Thymus (tissue), 14 donors: ENCODE measurements at places on chromosomes 2 and 18. TPM values are rescaled to one million over a fixed set of nuclear protein-coding genes. Genes with fewer than 3 reads are reported as not detected.

GRCh38 chr2:10811517-10811916 lies 1.1 kb downstream of the PDIA6 start:
- DNase-seq, result no peak

- DNase-seq, result no peak
Measured at GRCh38 chr2:99217929-99218501, 37.0 kb downstream of the MRPL30 start.

GRCh38 chr2:32743480-32744236 lies 115.8 kb downstream of the TTC27 start:
- no peak for DNase-seq

GRCh38 chr2:196080526-196080925 lies 11.9 kb upstream of the DNAH7 start:
- no peak for DNase-seq

DNA sequence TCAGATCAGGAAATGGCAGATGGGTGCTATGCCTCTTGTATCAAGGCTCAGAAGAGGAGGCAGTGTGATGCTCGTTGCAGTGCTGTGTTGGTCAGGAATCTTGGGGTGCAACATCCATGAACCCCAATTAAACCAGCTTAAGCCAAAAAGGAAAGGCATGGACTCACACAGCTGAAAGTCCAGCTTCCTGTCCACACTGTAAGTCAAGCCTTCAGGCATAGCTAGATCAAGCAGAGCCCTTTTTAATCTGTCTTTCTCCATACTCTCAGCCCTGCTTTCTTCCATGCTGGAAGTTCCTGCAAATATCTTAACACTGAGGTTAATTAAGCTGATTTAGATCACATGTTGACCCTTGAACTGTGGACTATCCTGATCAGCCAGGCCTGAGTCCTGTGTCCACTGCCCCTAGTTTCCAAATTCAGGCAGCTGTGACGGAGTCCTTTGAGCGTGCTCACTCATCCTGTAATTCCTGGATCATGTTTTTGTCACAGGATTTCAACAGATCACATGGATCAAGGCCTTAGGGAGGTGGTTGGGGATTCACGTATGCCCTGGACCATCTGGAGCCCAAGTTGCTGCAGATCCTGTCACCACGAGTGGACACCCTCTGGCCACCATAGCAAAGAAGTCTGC lies 4.5 kb upstream of the C2orf74 start:
- no peak for DNase-seq

- no peak for DNase-seq
Measured at GRCh38 chr2:30481323-30481800, 34.3 kb downstream of the LCLAT1 start.

GRCh38 chr18:32804134-32804888 lies 31.5 kb upstream of the KLHL14 start:
- no peak for DNase-seq

- DNase-seq, result no peak
Measured at GRCh38 chr2:88831071-88831791, 139.8 kb downstream of the RPIA start.

GRB14 gene
- 0.19 TPM for total RNA-seq

C2orf78 gene
- total RNA-seq, result not detected

POTEJ gene
- total RNA-seq, result 0.09 TPM

C2orf72 gene
- total RNA-seq, result 0.05 TPM

CRYGC gene
- total RNA-seq, result not detected

EMILIN1 gene
- total RNA-seq, result 9.2 TPM

RAB6C gene
- total RNA-seq, result 0.05 TPM
